Thoracic aorta (tissue), 2 donors: ENCODE measurements at places on chromosomes 13 and 19. TPM values are rescaled to one million over a fixed set of nuclear protein-coding genes. Genes with fewer than 3 reads are reported as not detected.

The ALOX5AP gene
- 69.9 TPM for total RNA-seq

The HPN gene
- total RNA-seq = 0.35 TPM

DNA sequence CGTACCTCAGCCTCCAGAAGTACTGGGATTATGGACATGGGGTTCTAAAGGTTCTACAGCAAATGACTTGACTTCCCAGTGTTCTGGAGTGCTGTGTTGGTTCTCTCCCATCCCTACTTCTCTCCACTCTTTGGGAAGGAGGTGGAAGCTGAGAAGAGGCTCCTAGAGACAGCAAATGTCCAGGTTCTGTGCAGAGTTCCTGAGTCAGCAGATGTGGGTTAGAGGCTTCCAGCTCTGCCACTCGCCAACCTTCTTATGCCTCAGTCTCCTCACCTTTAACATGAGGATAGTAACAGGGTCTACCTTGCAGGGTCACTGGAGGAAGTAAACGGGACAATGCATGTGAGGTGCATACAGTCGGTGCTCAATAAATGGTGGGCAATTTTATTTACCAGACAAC is 80.5 kb upstream of the VSTM2B start:
- no peak for DNase-seq

GRCh38 chr13:20713014-20713376 is 9.5 kb downstream of the IL17D start:
- no peak for DNase-seq

DNA sequence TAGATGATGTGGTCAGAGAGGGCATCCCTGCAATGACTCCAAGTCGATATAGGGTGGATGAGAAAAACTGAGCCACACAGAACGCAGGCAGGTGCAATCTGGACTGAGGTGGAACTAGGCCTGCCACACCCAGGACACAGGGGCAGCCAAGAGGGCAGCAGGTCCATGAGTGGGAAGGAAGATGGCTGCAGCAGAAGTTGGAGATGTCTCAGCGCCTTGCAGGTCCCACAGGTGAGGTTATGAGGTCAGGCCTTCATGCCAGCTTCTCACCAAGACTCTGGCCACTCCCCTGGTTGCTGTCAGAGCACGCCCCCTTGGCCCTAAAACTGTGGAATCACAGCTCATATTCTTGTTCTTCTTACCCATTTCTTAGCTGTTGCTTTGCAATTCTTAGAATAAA is 147.7 kb upstream of the VSTM2B start:
- DNase-seq = no peak
